ENCODE measurements at places on chromosomes 16 and 17.

- DNase-seq, result peak; percentile 61
Observed at GRCh38 chr17:82257473-82257872, 16.0 kb downstream of the CSNK1D start.

GRCh38 chr17:41710472-41711090 is 1.6 kb upstream of the GAST start:
- DNase-seq, result peak; percentile 49

- DNase-seq, result no peak
Observed at GRCh38 chr16:81324808-81325207, 10.0 kb downstream of the GAN start.

GRCh38 chr16:81616321-81617020 is 162.6 kb upstream of the PLCG2 start:
- DNase-seq, result peak; percentile 82

DNA sequence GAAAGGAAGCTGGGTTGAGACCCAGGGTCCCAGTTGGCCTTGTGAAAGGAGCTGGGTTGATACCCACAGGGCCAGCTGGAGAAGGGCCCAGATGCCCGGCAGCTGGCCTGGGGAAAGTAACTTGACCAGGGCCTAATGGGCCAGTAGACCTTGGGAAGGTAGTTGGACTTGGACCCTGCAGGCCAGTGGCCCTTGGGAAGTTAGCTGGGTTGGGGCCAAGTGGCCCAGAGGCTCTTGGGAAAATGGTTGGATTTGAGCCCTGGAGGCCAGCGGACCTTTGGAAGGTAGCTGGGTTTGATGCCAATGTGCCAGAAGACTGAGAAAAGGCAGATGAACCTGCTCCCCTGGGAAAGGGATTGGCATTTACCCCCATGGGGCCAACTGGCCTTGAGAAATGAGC is 13.4 kb downstream of the CHTF8 start:
- DNase-seq, result no peak

DNA sequence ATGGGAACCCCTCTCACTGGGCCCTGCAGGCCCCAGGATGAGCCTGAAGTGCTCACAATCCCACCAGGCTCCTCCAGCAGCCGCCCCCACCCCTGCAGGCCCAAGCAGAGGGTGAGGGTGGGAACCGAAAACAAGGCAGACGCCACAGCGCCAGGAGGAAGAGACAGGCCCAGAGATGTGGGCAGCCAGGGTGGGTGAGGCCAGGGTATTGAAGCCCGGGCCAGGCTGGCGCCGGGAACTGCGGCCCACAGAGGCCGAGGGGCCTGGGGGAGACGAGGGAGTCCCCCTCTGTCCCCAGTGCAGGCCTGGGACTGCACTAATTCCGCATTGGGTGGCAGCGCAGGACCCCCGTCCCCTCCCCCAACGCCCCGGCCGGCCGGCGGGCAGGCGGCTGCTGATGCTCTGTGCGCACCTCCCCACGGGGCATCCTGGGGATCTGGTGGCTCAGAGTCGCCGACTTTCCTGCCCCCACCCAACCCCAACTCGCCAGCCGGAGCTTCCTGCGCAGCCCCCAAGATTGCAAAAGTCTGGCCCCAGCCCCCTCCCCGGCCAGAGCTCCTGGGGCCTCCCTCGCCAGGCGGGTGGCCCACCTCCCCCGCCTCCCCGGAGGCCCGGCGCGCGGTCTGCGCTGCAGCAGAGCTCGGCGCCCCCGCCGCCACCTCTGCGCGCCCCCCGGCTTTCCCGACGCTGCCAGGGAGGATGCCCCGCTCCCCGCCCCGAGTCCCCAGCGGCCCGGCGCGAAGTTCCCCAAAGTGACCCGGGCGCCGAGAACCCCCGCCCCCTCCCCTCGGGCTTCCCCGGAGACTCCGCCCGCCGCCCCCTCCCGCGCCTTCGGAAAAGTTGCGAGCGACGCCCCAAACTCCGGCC is 107.8 kb downstream of the ENGASE start:
- DNase-seq, result no peak

- DNase-seq, result no peak
Observed at GRCh38 chr16:1088295-1089170, 7.5 kb downstream of the C1QTNF8 start.

- DNase-seq, result no peak
Observed at GRCh38 chr17:32440722-32441121, 3.6 kb upstream of the PSMD11 start.

DNA sequence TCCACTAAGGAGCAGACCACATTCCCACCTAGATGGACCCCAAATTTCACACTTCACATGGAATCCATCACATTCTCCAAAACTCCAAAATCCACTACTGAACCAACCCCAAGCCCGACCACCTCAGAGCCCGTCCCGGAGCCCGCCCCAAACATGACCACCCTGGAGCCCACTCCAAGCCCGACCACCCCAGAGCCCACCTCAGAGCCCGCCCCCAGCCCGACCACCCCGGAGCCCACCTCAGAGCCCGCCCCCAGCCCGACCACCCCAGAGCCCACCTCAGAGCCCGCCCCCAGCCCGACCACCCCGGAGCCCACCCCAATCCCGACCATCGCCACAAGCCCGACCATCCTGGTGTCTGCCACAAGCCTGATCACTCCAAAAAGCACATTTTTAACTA is 1.6 kb downstream of the GP1BA start:
- no peak for DNase-seq

- no peak for DNase-seq
Observed at GRCh38 chr17:17684906-17685774, 3.9 kb downstream of the RAI1 start.

- DNase-seq, result peak; percentile 38
Observed at GRCh38 chr16:21301168-21301894, 23.2 kb upstream of the CRYM start.

- no peak for DNase-seq
Observed at GRCh38 chr16:69169051-69169450, 17.9 kb upstream of the SNTB2 start.

DNA sequence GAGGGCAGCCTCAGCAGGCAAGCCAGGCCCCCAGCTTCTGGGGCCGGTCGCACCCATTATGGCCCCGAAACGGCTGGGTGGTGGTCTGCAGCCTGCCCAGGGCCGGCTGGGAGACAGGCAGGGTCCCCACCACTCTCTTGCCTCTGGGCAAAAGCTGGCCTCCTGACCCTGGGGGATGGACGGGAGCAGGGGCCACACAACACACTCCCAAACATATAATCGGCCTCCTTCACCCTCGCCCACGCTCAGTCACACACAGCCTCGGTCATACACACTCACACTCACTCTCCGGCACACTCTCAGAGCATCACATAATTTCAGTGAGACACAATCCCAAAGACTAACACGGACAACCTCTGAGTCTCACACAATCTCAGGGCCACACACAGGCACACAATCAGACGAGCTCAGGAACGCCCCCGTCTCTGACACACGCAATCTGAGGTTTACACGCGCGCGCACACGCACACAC is 589 bp downstream of the PEMT start:
- DNase-seq, result no peak

DNA sequence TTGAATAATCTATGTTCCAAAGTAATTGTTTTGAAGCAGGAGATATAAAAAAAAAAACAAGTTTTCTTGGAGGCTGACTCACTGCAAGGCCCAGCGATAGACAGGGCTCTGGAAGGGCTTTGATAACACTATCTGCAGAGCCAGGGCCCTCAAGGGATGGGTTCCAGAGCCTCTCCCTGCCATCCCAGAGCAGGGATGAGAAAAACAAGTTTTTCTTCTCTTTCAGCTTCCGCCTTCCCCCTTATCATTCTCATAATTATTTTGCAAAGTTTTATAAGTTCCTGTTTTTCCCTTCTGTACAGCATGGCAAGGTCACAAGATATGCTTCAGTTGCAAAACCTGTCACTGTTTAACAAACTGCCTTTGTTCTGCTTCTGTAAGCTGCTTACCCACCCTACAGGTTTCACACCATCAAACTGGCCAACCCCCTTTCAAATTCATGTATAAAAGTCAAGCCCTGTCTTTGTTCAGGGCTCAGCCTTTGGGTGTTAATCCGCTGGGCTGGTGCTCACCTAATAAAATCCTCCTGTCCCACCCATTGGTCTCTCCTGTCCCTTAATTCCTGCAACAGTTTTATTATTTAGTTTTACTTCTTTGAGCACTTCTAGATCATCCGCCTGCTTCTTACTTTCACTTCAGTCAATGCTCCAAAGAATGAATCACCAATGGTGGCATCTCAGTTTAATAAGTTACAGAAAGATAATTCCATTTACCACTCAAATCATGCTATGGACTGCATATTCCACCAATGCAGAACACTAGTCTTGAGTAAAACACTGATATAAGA is 5.6 kb upstream of the THUMPD1 start:
- no peak for DNase-seq

- DNase-seq, result no peak
Observed at GRCh38 chr17:40313668-40314583, 4.9 kb downstream of the RARA start.

GRCh38 chr17:45886852-45887251 is 7.5 kb upstream of the MAPT start:
- DNase-seq, result no peak

- DNase-seq, result no peak
Observed at GRCh38 chr17:7588553-7589203, 1.2 kb downstream of the SOX15 start.

- DNase-seq, result no peak
Observed at GRCh38 chr17:79809530-79810129, 12.8 kb upstream of the CBX8 start.

DNA sequence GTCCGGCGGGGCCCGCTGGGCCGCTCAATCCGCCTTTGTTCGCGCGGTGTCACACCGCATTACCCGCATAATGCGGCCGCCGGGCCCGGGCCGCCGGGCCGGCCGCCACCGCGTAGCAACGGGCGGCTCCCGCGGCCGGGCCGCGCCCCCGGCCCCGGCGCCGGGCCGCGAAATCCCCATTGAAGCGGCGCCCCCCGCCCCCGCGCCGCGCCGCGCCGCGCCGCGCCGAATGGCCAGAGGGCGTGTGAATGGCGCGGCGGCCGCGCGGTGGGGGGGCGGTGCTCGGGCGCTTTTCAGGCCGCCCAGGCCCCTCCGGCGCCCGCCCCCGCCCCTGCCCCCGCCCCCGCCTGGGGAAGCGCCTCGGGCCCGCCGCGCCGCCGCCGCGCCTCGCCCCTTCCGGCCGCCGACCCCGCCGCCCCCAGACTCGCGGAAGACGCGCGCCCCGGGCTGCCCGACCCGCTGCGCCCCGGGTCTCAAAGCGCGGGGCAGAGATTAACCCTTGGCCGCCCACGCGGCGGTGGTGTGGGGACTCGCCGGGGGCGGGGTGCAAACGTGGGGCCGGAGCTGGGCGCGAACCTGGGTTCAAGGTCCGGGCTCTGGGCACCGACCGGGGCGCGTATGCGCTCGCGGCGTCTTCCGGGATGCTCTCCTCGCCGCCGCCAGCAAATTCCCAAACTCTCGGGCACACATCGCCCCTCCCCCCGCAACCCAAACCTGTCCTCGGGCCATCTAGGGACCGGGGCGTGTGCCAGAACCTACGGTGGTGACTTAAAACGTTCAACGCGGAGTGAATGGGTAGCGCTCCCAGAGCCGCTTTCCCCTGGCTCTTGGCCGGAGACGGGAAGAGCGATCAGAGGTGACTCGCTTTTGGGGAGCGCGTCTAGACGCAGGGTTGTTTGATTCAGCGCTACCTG is 46.7 kb downstream of the WNT3 start:
- no peak for DNase-seq

DNA sequence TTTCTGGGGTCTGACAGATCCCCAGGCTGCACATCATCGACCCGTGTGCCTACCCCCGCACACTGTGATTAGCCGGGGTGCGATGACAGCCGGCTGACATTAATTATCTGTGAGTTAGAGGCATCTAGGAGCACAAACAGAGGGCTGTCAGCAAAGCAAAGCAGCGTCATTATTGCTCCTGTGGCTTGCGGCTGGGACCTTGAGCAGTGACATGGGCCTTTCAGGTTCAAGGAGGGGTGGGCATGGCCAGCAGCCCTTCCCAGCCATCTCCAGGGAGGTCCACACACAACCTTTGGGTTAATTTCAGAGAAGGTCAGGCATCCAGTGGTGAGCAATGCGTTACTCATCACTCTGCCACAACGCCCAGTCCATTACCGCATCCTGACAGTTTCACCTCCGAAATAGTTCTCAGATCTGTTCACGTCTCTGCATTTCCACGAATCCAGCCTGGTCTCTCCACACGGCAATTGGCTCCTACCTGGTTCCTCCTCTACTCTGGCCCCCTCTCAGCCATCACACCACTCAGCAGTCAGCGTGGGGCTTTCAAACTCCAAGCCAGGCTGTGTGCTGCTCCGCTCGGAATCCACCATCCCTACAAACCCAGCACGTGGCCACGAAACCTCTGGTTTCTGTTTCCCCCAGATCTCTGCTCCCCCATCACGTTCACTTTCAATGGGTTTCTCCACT is 249.7 kb upstream of the C16orf82 start:
- no peak for DNase-seq

DNA sequence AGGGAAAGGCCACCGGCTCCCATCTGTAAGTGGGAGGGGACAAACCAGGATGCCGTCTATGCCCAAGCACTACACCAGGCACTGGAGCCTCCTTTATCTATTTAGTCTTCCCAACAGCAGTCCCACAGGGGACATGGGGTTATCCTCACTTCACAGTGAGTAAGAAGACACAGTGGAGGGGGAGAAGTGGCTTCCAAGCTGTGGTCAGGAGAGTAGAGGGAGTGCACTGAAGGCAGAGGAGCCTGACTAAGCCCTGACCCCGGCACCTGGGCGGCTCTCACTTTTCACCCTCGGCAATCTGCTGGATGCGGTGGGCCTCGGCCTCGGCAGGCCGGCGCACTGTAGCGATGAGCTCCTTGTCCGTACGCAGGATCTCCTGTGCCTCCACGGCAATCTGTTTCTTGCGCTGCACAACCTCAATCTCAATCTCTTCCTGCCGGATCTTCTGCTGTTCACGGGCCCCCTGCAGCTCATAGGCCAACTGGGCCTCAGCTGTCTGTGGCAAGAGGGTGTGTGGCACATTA is 15.9 kb downstream of the FLOT2 start:
- DNase-seq, result no peak

GRCh38 chr17:65918916-65919315 is 273.0 kb downstream of the CEP112 start:
- no peak for DNase-seq

DNA sequence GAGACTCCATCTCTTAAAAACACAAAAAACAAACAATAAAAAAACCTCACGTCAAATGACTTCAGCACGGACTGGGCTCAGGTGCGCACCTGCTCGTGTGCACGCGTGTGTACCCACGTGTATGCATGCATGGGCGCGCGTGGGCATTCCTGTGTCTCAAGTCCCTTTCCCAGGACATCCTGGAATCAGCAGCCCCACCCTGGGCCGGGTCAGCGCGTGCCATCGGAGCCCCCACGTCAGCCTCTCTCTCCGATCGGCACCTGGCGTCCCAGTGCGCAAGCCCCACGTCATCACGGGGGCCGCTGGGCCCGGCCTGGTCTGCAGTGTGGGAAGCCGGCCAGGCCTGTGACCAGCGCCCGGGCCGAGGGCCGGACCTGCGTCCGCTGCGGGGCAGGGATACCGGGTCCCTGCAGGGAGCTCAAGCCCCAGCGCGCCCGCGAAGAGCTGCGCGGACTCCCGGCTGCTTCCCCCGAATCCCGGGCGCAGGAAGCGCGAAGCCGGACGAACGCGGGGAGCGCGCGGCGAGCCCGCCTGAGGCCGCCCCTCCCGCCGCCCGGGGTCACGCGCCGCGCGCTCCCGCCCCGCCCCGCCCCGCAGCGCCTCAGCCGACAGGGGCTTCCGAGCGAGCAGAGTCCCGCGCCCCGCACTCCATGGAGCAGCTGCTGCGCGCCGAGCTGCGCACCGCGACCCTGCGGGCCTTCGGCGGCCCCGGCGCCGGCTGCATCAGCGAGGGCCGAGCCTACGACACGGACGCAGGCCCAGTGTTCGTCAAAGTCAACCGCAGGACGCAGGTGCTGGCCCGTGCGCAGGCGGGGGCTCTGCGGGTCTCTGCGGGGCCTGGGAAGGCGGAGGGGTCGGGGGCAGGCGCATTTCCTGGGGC is at the start of gene FN3K:
Gene FN3K, plus strand, starts transcription at position 629 of the 880 bp plus-strand sequence. Its CDS starts 22 bp downstream, at position 651.
- no peak for DNase-seq

- no peak for DNase-seq
Observed at GRCh38 chr16:53766304-53767016, 62.5 kb downstream of the FTO start.

Data from stimulated activated CD4-positive, alpha-beta T cell treated with anti-CD3 and anti-CD28 coated beads, Interleukin-1b, Interleukin-23, amount 100 ng/mL, for 48 hours (primary cell).